ENCODE measurements at places on chromosomes 12 and 14.

DNA sequence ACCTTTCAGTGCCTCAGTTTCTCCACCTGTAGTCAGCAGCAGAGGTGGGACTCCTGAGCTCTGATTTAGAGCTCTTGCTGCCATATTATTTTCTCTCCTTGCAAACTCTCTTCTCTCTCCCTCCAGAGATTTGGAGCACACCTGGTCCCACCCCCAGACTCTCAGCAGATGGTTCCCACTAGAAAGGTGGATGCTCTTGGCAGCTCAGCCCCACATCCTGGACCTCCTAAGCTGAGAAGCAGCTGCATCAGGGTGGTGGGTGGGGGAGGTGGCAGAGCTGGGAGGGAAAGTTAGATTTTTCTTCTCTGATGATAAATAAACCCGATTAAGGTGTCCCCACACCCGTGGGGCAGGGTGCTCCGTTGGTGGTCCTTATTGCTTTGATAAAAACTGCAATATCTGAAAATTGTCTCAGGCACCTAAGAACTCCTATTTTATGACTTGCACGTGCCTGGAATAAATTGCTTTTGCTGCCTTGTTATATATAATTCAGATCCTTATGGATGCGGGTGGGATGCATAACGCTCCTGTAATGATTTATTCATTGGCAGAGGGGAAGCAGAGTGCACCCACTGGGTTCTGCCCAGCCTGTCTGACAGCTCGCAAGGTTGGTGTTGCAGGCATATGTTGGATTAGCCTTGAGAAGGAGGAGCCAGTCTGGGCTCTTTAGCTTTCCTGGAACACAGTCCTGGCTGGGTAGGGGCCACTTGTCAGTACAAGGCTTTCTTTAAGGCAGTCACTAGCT, 214.2 kb downstream of the SUDS3 start:
- no peak for DNase-seq

DNA sequence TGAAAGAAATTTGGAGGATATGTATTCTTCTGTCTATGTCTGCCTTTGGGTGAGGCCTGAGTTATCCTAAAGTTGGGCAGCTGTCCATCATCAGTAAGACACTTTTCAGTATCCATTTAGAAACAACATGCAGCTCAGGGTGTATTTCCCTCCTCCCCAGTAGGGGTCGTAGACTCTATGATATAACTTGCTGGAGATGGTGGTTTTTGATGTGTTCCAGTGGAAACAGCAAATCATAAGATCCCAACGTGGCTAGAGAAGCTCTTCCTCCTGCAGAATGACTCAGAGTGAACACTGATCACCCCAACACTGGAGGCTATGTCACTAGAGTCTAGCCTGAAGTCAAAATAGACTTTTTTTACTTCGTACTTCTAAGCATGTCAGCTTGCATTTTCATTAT, 331.6 kb upstream of the STXBP6 start:
- no peak for DNase-seq

GRCh38 chr12:52356762-52357580, 10.3 kb downstream of the KRT85 start:
- DNase-seq, result no peak

GRCh38 chr12:39935275-39935674, 170.6 kb downstream of the SLC2A13 start:
- no peak for DNase-seq

GRCh38 chr14:44896275-44897040, 65.3 kb downstream of the KLHL28 start:
- no peak for DNase-seq

DNA sequence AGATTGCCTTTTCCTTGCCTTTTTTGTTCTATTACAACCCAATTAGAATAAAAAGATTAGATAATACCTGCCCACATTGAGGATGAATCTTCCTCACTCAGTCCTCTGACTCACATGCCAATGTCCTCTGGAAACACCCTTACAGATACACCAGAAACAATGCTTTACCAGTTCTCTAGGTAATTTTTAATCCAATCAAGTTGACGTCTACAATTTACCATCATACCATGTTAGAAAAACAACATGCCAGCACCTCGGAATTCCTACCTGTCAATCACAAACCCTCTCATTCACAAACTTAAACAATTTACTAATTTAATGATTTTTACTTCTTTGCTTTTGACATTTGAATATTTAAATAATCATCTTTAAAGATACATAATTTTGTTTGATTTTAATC, 953.8 kb downstream of the TRHDE start:
- DNase-seq, result no peak

DNA sequence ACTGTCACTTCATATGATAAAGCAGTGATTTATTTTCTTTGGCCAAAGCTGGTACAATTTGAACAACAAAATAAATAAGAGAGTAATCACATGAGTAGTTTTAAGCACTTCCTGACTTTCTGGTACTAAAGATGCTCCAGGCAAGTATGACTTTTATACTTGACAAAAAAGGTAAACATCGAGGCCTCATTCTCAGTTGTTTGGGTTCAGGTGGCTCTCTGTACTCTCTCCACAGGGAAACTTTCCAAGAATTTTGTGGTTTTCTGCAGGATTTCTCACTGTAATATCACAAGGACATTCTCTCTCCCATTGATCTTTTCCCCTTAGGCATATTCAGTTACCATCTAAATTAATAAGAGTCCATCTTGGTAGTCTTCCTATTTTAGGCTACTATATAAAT, 26.6 kb upstream of the KCNC2 start:
- DNase-seq, result no peak

DNA sequence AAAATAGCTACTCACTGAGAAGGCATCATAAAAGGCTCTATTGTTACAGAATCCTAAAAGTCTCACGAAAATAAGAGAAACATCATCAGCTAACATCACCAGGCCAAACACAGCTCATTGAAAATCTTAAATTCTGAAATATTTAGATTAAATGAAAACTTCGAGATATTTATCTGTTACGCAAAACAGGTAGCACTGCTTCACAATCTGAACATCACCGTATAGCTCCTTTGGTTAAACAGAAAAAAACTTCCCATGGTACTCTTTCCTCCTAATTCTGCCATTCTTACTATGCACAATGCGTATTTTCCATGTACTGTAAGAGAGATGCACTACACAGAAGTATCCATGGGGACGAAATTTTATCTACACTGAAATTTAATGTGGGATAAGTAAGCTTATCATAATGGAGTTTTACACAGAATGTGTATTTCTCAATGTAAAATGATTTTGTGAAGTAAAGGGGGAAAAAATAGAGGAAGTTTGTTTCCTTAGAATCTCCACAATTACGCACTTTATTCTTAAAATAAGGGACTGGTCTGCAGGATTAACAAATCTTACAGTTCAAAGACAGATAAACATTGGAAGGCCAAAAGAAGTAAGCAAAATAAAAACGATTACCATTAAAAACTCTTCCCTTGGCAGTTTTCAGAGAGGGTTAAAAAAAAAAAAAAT, 1.9 kb downstream of the SGPP1 start:
- no peak for DNase-seq

GRCh38 chr12:26058308-26058707, 66.5 kb downstream of the BHLHE41 start:
- DNase-seq, result no peak

DNA sequence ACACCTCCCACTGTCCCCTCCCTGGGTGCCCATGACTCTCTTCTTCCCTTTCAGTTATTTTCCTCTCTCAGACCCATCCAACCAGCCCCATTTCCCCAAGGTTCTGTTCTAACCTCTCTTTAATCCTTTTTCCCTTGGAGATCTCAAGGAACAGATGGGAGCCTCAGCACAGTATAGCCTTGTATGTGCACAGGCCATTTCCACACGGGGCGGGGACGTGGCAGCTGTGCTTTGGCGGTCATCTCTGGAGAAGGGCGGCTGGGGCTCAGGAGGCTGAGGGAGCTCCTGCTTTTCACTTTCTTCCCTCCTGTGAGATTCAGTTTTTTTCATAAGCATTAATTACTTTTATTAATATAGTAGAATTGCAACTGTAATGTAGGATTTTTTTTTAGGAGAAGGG, 212.2 kb downstream of the ZFP36L1 start:
- DNase-seq, result no peak

- no peak for DNase-seq
Measured at GRCh38 chr12:125458552-125459268, 393.5 kb downstream of the AACS start.

- DNase-seq, result no peak
Measured at GRCh38 chr12:119695034-119695433, 27.1 kb downstream of the PRKAB1 start.

DNA sequence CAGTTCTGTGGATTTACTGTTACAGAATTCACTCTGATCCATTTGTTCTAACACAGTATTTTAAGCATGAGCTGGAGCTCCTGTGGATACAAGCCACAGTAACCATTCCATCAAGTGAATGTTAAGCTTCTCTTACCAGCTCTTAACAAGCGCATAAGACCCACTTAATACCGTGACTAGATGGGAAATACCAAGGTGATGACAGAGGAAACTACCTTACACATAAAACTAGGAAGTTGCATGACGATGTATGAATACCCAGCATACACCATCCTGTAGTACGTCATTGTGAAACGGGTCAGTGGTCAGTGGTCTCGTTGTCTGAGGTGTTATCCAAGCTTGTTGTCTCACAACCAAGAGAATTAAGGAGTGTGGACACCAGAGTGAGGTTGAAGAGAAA, 2.0 kb upstream of the GALC start:
- DNase-seq, result peak; percentile 55

- no peak for DNase-seq
Measured at GRCh38 chr12:42325326-42325652, 605 bp downstream of the ZCRB1 start.

- no peak for DNase-seq
Measured at GRCh38 chr12:94336211-94336925, 123.3 kb downstream of the CEP83 start.

GRCh38 chr14:32818581-32818980, 120.1 kb upstream of the NPAS3 start:
- no peak for DNase-seq

- no peak for DNase-seq
Measured at GRCh38 chr12:128974881-128975280, 121.6 kb downstream of the GLT1D1 start.

DNA sequence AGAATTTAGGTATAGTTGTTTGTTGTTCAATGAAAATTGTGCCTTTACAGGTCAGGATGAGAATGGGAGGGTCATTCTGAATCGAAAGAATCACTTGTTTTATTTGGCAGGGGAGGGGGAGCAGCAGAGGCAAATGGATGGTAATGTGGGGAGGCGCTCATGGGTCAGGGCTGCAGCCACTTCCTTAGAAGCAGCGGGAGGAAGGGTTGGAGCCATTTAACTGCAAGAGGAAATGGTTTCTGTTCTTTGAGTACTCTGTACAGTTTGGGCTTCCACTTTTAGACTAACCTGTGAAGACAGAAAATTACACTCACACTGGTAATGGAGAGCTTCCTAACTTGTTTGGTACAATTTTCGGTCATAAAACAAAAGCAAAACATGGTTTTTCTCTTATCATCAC, 57.2 kb downstream of the PIWIL1 start:
- DNase-seq, result no peak

- no peak for DNase-seq
Measured at GRCh38 chr12:72485017-72485701, 213.0 kb downstream of the TRHDE start.

DNA sequence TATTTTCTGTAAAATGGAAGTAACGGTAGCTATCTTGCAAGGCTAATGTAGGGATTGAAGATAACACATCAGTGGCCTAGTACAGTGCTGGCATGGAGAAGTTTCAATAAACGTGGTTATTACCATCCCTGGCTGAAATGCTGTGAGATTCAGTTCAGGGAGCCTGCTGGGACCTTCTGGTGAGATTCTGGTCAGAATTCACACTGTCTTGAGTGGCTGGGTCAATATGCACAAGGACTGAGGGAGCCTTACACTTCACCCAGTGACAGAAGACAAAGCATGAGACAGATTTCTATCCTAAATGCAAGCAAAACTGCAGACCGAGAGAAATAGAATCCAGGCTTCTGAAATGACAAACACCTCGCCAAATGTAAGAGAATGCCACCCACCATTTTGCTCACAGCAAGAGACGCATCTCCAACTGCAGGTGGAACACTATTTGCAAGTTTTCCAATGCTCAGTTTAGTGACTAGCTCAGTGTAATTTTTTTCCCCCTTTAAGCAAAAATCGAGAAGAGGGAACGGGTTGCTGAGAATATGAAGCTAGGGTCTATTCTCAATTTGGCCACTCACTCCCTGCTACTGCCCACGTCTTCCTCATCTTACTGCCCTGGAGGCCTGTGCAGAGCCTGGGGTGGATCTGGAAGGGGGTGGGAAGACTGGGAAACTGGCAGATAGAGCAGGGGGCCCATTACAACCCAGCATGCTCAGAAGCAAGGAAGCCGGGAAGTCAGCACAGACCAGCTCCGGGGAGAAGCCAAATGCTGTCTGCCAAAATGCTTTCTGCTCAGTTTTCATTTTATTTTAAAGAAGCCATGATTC, 201.3 kb downstream of the TTC7B start:
- no peak for DNase-seq

GRCh38 chr12:126727218-126728075, 1539.5 kb upstream of the TMEM132C start:
- DNase-seq, result no peak

GRCh38 chr14:61899497-61899896, 137.3 kb downstream of the SNAPC1 start:
- DNase-seq, result no peak

DNA sequence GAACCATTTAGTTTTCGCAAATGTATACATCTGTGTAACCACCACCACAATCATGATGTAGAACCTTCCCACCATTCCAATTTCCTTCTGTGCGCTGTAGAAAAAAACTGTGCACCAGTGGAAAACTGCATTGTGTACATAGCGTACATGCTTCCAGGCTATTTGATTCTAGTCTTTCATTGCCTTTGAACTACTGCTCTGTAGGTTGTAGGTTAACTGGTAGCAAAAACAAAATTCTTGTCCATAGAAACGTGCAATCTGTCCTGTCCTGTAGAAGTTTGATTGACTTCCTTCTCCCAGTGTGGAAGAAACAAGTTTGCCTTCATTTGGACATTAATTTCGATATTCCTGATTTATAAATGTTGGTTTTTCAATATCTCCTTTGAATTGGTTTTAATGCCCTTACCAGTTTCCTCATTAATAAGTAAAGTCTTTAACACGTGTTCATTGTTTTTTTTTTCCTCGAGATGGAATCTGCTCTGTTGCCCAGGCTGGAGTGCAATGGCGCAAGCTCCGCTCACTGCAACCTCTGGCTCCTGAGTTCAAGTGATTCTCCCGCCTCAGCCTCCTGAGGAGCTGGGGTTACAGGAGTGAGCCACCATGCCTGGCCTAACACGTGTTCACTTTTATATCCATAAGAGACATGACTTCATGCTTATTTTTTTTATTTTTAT, 3.6 kb upstream of the ISM2 start:
- DNase-seq, result no peak

GRCh38 chr12:52027085-52027843, 20.5 kb downstream of the TAMALIN start:
- no peak for DNase-seq

GRCh38 chr12:78402366-78403134, 462.0 kb upstream of the SYT1 start:
- DNase-seq, result no peak

- DNase-seq, result no peak
Measured at GRCh38 chr12:103905730-103906349, 24.4 kb upstream of the HSP90B1 start.

GRCh38 chr12:28486521-28486920, 296.3 kb downstream of the CCDC91 start:
- no peak for DNase-seq

GRCh38 chr12:105167346-105167745, 59.8 kb downstream of the WASHC4 start:
- DNase-seq, result no peak

- no peak for DNase-seq
Measured at GRCh38 chr14:104600141-104600643, 4.4 kb downstream of the TMEM179 start.

Data from GF-D8 (cell line).